ENCODE measurements at places on chromosomes 11 and 22. TPM values are rescaled to one million over a fixed set of nuclear protein-coding genes. Genes with fewer than 3 reads are reported as not detected.

DNA sequence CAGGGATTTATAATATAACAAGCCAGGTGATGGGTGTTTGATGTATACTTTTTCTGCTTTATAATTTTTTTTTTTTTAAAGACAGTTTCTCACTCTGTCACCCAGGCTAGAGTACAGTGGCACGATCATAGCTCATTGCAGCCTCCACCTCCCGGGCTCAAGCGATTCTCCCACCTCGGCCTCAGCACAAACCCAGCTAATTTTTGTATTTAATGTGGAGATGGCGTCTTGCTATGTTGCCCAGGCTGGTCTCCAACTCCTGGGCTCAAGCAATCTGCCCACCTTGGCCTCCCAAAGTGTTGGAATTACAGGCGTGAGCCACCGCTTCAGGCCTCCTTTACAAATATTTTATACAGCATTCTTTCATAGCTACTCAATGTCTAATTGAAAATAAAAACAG, 48.6 kb downstream of the MORC2 start:
- no peak for DNase-seq

DNA sequence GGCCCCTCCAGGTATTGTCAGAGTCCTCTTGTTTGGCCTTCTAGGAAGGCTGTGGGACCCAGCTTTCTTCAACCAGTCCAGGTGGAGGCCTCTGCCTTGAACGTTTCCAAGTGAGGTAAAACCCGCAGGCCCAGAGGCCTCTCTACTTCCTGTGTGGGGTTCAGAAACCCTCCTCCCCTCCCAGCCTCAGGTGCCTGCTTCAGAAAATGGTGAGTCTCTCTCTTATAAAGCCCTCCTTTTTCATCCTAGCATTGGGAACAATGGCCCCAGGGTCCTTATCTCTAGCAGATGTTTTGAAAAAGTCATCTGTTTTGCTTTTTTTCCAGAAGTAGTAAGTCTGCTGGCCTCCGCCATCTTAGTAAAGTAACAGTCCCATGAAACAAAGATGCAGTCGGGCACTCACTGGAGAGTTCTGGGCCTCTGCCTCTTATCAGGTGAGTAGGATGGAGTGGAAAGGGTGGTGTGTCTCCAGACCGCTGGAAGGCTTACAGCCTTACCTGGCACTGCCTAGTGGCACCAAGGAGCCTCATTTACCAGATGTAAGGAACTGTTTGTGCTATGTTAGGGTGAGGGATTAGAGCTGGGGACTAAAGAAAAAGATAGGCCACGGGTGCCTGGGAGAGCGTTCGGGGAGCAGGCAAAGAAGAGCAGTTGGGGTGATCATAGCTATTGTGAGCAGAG, at the start of gene CD3E:
Gene CD3E, plus strand, starts transcription at position 163 of the 681 bp plus-strand sequence. Its CDS starts 223 bp downstream, at position 386.
- DNase-seq = no peak

DNA sequence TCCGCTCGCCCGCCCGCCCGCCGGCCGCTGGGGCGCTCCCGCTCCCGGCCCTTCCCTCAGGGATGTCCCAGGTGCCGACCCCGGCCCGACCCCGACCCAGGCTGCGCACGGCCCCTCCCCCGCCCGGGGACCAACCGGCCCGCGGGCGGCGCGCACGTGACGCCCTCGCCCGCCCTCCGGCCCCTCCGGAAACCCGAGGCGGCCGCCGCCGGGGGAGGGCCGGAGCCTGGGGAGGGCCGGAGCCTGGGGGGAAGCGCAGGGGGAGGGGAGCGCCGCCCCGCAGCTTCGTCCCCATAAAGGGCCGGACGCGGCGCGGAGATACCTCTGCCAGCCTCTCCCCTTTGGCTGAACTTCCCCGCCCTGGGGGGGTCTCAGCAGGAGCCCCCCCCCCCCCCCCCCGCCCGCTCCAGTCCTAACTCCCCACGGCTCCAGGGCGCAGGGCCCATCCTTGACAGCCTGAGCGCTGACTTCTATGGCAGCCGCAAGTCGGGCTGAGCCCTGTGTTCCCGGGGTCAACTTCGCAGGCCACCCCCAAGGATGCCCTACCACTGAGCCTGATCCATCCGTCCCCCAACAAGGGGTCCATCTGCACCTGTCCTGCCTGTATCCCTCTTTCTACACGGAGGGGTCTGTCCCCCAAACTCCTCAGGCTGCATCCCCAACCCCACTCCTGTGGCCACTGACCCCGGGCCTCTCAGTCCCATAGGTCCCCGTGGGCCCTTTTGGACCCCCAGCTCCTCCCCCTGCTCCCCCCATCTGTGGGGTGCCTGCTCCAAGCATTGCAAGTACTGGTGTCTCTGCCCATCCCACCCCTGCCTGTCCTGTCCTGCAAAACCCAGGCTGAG, at the start of gene MAPK12:
Gene MAPK12, minus strand, starts transcription at position 69 of the 845 bp plus-strand sequence. CDS start 174 bp downstream, outside the sequence.
- no peak for DNase-seq

- no peak for DNase-seq
Measured at GRCh38 chr11:86388198-86388597, 13.5 kb downstream of the CCDC81 start.

GRCh38 chr22:36445158-36445668, 36.2 kb downstream of the TXN2 start:
- DNase-seq = no peak

Gene USH1C
- not detected for total RNA-seq

Measured in ascending aorta (tissue), 2 donors.